ENCODE measurements at places on chromosomes 2 and 18. TPM values are rescaled to one million over a fixed set of nuclear protein-coding genes. Genes with fewer than 3 reads are reported as not detected.

DNA sequence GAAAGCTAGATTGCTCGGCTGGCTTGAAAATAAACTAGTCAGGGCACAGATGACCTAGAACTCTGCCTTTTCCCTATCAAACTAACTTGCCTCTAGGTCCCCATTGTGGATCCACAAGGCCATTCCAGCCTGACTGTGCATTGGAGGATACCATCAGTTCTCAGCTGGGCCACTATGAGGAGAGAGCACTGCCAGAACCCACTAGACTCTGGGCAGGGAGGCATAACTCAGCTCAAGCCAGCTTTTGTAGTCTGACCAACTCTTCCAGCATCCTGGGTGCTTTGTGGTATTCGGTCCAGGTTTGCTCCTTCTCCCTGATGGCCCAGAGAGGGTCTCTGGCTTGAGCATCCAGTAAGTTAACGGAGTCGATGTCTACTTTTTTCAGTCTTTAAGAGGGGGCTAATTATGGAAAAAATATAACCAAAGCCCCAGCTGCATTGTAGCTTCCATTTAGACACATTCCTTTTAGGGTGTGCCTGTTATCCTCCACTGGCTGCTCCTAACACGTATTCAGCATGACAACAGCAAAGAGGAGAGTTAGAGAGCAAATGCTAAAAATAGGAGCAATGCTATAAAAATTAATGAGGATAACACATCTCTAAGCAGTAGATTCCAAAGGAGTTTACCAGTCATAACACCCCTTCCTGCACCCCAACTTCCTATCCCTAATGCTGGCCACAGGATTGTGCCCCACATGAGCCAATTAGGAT, 15.2 kb downstream of the GKN2 start:
- no peak for DNase-seq

DNA sequence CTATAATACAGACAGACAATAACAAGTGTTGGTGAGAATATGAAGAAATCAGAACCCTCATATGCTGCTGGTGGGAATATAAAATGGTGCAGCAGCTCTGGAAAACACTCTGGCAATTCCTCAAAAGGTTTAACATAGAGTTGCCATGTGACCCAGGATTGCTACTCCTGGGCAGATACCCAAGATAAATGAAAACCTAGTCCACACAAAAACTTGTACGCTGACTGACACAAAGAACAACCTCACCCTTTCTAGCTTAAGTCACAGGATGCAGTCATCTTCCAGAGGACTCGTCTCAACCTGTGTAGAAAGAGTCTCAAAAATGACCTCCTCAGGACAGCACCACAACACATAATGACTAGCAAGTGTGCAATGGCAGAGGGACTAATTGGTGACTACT, 71.6 kb upstream of the ACAA2 start:
- no peak for DNase-seq

- no peak for DNase-seq
These were observed 488.7 kb upstream of the ID2 start for GRCh38 chr2:8193146-8193545.

DNA sequence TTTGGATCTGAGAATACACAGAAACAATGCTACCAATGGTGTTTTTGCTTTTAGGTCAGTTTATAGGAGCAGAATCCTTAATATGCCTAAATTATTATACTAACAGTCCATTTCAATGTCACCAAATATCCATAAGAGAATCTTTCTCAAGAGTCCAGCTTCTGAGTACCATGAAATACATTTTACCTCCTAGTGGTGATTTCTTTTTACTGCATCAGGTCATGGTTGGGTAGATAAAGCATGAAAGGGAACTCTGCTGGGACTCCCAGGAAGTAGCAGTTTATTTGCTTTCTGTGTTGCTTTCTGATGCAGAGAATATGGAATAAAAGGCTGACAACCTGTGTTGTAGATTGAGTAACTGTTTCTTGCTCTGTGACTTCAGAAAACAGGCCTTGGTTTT, 115.6 kb downstream of the PPP1R1C start:
- no peak for DNase-seq

DNA sequence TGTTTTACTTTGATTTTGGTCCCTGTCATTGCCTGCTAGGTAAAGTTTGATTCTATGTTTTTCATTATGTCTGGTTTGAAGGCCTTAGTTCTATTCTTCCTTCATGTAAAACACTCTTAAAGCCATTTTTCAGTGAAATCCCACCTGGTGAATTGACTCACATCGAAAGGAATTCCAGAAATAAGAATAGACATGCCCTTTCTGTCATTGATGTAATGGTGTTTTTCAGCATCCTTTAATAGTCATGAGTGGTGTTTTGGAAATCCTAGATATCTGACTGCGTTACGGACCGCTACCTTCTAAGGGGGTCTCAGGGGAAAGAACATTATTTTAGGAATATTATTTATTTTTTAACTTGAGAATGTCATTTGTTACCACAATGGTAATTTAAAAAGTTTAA, 104.5 kb upstream of the ZEB2 start:
- no peak for DNase-seq

DNA sequence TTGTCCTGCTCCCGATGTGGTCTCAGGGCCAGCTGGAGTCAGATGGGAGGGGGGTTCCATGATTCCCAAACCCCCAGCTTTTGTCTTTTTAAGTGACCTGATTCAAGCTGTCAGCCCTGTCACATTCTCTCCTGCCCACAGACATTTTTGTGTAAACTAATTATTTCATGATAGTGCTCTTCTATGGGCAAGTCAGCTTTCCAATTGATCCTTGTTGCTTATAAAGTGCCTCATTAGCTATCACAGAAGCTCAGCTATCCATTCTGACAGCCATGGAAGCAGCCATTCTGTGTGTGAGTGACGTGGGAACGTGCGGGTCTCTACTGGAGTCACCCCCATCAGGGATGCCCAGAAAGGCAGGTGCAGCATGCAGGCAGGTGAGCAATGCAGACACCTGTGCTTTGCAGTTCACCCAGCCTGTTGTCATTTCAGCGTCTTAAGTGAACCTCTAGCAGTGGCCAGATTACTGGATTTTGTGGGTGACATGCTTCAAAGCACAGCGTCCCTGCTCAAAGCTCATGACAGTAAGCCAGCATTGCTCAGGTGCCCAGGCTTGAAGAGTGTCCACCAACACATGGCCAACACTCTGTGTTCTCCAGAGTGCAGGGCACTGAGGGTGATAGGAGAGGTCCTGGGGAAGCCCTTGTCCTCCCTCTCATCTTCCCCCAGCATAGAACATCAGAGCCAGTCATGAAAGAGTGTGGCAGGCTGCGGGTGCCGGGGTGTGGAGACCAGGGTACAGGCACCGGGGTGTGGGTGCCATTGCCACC, 162.1 kb upstream of the SH3BP4 start:
- no peak for DNase-seq

The DES gene
- total RNA-seq: not detected

The HNMT gene
- total RNA-seq: not detected

Measured in activated CD4-positive, alpha-beta memory T cell treated with anti-CD3 and anti-CD28 coated beads, Interleukin-2, amount 10 ng/mL, durations not matched to agents 7 days and 5 days (primary cell).